ENCODE measurements at places on chromosomes 2 and 18.
A peak's percentile ranks its signal among the peaks of the same experiment; 100 is the strongest.

DNA sequence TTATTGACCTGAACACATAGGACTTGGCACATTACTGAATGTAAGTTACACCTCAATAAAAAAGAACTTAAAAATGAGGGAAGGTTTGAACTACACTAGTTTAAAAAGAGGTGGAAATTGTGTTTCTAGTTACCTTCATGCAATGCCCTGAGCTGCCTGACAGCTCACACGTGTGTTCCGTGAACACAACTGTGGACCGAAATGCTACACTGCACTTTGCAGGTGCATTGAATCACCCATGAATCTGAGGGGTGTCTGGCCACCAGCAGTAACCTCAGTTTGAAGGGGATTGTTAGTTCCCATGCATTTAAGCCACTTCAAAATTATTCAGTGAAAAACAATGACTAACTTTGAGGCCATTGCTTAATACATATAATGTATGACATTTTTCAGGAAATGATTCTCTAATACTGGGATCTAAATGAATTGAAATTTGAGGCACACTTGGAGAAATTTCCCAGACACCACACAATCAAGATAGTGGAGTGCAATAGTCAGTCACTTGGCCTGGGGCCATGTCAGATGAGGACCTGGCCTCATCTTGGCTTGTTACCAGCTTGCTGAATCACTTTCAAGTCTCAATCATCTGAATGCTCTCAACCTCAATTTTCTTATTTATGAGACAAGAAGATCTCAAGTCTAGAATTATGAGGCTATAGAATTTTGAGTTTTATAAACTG is 59.3 kb downstream of the MYL12B start:
- peak; percentile 70 for DNase-seq

DNA sequence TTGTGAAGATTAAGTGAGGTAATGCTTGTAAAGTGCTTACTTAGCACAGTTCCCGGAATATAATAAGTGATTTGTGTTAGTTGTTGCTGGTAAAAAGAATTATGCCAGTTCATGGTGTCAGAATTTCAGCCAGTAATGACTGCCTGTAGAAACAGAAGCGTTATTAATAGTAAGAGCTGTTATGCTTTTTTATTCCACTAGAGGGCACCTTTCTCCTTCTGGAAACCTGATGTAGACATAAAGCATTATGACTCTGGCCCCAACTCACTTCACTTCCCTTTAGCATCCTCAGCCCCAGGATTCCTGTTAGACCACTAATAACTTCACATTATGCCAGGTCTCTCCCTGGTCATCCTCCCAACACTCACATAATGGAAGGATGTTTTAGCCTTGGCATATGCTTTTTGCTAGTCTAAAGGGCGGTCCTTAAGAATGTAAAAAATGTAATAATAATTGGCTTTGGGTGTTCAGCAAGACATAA is 34.9 kb downstream of the C18orf54 start:
- peak; percentile 88 for DNase-seq

GRCh38 chr2:119859528-119859927 is 99.8 kb downstream of the PTPN4 start:
- DNase-seq: no peak

GRCh38 chr2:69644506-69644979 is 1.0 kb upstream of the AAK1 start:
- no peak for DNase-seq

GRCh38 chr2:210798180-210798579 is 241.8 kb downstream of the CPS1 start:
- no peak for DNase-seq

Data from suppressor macrophage treated with lipopolysaccharide for 4 hours (primary cell).